ENCODE measurements at places on chromosomes 4 and X. TPM values are rescaled to one million over a fixed set of nuclear protein-coding genes. Genes with fewer than 3 reads are reported as not detected.

- DNase-seq: no peak
- no peaks in the 10 kb centered on the region for H3K27me3 ChIP-seq
- H3K4me3 ChIP-seq: no peak overlapping the region
- H3K36me3 ChIP-seq: no peaks in the 10 kb centered on the region
- H3K4me1 ChIP-seq: no peaks in the 10 kb centered on the region
Measured at GRCh38 chrX:12814420-12814819, 23.2 kb downstream of the PRPS2 start.

The RS1 gene
- not detected for total RNA-seq

DNA sequence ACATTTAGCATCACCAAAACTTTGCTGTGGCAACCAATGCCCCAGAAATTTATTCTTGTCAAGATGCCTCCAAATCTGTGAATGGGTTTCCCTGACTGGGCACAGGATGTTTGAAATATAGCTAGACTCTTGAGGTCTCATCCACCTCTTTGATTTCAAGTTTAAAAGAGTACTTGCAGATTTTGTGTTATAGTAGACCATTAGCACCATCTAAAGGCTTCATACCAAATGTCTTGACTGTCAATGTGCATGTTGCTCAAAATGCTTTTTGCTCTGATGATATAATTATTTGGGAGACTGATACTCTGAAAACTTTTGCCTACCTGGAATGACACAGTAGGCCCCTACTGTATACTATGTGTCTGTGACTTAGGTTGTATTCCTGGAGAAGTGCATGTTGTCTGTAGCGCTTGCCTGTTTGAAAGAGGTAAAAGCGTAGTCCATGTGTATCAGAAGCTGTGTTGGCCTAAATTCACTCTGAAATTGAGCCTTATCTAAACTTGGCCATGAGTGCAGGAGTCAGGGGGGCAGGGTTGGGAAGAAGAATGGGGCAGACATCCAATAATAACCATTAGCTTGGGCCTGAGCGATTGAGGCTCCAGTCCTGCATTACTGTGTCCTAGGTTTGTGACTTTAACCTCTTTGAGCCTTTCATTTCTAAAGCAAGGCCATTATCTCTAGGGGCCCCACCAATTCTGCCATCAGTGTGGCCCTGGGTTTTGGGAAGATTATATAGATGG lies 33.8 kb downstream of the NDP start:
- no peaks in the 10 kb centered on the region for H3K27me3 ChIP-seq
- H3K4me1 ChIP-seq: no peaks in the 10 kb centered on the region
- no peak overlapping the region for H3K27ac ChIP-seq
- no peak overlapping the region for H3K4me3 ChIP-seq
- DNase-seq: no peak
- H3K36me3 ChIP-seq: no peaks in the 10 kb centered on the region

The PCSK1N gene
- not detected for total RNA-seq

The FAM184B gene
- total RNA-seq: 0.19 TPM

All from esophagus squamous epithelium (tissue), 5 donors.